Right ventricle myocardium superior (tissue), 1 donor: ENCODE measurements at places on chromosomes 1 and 21.

DNA sequence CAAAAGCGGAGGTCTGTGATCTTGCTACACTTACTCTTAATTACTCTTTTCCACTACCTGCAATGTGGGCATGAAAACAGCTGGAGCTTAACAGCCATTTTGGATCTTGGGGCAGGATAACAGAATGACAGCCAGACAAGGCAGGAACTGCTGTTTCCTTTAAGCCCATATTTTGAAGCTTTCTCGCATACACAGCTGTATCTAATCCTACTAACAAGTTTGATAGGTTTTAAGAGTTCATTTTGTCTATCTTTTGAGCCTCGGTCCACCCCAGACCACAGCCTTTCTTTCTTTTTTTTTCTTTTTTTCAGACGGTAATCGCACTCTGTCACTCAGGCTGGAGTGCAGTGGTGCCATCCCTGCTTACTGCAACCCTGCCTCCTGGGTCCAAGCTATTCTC is 42.4 kb upstream of the CRB1 start:
- no peak for DNase-seq

- no peak for DNase-seq
These were observed 200.4 kb downstream of the FOXD2 start for GRCh38 chr1:47638240-47638639.

- DNase-seq: peak; percentile 79
These were observed 59.8 kb downstream of the CAPN2 start for GRCh38 chr1:223771814-223772770.

DNA sequence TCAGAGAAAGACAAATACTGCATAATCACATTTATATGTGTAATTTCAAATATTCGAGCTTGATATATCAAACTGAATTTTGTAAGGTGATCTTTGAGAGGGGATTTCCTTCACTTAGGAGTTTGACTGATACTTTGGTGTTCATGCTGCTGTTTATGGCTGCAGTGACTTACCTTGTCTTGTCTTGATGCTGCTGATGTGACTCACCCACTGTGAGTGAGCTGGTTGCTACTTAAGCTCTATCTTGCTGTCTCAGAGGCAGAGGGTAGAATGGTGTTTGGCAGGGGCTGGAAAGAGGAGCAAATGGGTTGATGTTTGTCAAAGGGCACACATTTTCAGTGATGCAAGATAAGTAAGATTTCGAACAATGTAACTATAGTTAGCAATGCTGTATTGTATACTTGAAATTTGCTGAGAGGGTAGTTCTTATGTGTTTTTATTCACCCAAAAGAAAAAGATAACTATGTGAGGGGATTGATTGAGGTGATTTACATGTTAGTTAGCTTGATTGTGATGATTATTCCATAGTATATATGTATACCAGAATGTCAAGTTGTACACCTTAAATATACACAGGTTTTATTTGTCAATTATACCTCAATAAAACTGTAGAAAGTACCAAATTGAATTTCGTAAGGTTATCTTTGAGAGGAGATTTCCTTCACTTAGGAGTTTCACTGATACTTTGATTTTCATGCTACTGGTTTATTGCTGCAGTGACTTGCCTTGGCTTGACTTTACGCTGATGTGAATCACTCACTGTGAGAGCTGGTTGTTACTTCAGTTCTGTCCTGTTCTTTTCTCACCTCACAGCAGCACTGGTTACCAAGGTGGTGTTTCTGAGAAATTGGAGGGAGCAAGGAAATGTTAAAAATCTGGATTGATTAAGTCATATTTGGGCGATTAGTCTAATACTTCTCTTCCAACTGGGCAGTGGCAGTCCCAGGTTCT is 94.5 kb upstream of the SLC5A9 start:
- no peak for DNase-seq

- DNase-seq: no peak
These were observed 10.3 kb downstream of the INSRR start for GRCh38 chr1:156848461-156849150.

GRCh38 chr21:32712043-32712442 is 15.8 kb downstream of the SYNJ1 start:
- DNase-seq: no peak

DNA sequence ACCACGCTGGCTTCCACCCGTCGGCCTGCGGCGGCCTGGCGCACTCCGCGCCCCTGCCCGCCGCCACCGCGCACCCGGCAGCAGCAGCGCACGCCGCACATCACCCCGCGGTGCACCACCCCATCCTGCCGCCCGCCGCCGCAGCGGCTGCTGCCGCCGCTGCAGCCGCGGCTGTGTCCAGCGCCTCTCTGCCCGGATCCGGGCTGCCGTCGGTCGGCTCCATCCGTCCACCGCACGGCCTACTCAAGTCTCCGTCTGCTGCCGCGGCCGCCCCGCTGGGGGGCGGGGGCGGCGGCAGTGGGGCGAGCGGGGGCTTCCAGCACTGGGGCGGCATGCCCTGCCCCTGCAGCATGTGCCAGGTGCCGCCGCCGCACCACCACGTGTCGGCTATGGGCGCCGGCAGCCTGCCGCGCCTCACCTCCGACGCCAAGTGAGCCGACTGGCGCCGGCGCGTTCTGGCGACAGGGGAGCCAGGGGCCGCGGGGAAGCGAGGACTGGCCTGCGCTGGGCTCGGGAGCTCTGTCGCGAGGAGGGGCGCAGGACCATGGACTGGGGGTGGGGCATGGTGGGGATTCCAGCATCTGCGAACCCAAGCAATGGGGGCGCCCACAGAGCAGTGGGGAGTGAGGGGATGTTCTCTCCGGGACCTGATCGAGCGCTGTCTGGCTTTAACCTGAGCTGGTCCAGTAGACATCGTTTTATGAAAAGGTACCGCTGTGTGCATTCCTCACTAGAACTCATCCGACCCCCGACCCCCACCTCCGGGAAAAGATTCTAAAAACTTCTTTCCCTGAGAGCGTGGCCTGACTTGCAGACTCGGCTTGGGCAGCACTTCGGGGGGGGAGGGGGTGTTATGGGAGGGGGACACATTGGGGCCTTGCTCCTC is 1.9 kb downstream of the OLIG2 start:
- no peak for DNase-seq

GRCh38 chr1:37403166-37403565 is 71.2 kb upstream of the ZC3H12A start:
- no peak for DNase-seq

GRCh38 chr1:17066361-17067068 is 12.7 kb upstream of the SDHB start:
- DNase-seq: no peak
